NCI-H1048 (cell line): ENCODE measurements at places on chromosomes 1 and 21.

- no peak for DNase-seq
Measured at GRCh38 chr1:87549738-87550137, 221.1 kb downstream of the LMO4 start.

- DNase-seq = no peak
Measured at GRCh38 chr1:64967381-64967780, 1.0 kb upstream of the JAK1 start.

- no peak for DNase-seq
Measured at GRCh38 chr1:115257591-115257990, 80.5 kb downstream of the NGF start.

DNA sequence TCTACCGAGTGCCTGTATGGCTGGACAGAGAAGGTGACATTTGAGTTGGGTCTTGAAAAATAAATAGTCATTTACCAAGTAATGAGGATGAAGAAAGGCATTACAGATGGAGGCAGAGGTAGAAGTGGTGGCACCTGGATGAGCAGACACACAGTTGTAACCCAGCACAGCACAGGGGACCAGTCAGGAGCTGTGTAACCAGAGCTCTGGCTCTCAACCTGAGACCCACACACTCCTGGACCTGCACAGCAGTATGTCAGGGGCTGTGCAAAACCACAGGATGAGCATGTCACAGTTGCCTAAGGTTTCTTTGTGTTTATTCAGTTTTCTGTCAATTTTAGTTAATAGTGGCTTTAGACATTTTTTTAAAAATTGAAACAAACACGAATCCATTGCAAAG lies 11.3 kb upstream of the MCOLN3 start:
- no peak for DNase-seq

DNA sequence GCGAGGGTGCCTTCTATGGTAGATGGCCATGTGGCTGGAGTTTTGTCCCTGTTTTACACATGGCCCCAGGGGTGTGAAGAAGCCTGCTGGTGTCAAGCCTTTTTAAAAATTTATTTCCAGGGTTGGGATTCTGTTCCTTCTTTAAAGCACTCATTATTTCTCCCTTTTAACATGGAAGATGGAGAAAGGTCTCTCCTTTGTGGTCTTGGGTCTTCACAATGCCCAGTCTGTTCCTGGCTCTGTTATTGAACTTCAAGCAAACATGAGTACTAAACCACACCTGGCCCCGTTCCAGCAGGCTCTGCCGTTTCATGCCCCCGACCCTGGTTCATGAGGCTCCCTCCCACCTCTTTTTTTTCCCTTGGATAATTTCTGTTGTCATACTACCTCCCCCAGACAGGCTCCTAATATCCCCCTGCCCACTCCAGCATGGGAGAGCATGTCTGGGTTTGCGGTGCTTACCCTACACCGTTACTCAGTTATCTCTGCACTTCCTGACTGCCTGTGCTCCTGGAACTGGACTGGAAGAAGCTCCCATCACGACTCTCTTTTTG lies 121.2 kb upstream of the KIAA0040 start:
- DNase-seq = no peak

DNA sequence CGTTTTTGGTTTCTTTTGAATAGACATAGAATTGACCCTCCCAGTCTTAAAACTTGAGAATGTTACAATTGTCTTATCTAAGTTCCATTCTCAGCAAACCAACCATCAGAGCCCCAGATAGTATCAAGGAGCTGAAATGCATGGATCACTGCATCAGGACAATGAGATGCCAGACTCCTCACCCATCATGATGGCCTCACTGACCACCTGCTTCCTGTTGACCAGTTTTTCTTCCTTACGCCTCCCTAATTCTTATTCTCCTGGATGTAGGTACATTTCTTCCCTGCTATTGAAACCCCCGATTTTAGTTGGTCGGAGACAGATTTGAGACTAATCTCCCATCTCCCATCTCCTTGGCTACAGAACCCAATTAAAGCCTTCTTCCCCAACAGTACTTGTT lies 17.7 kb downstream of the MATN1 start:
- no peak for DNase-seq

DNA sequence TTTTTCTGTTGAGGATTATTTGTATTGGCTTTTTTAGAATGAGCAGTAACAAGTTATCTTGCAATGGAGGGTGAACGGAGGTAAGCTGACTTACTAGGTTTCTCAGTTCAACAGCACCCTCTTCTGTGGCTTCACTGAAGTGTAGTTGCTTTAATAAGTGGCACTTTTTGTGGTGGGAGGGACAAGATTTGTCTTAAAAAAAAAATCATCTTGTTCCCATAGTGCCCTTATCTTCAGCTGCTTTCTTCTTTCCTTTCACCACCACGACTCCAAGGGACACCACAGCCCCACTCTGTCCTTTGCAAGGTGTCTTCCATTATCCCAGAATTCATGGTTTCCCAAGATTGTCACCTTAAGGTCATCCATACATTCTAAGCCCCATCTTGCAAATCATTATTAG lies 92.9 kb downstream of the PIGK start:
- peak; percentile 43 for DNase-seq

DNA sequence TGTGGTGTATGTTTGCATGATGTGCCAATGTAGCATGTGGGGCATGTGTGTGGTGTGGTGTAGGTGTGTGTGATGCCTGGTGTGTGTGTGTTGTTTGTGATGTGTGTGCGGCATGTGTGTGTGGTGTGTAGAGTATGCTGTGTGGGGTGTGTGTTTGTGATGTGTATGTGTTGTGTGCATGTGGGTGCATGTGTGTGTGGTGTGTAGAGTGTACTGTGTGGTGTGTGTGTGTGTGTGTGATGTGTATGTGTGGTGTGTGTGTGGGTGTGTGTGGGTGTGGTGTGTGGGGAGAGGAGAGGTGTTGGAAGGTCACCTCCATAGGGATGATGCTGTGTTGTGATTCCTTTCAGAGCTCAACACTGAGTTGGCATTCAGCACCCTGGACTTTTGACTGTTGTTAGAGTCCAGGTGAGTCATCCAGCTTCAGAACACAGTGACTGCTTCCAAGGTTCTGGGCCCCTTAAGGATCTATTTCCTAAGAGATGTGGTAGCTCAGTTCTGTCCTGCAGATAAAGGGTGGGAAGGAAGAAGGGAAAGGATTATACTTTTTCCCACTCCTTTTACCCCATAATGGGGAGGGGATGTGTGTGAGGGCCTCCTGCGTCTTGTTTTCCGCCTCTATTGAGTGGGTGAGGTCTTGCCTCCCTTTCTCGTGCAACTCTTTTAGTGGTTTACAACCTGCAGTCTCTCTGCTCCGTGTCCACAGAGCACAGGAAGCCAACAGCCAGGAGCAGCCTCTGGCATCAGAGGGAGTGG lies 47.6 kb downstream of the RHOU start:
- no peak for DNase-seq

- no peak for DNase-seq
Measured at GRCh38 chr1:56065729-56066128, 513.6 kb downstream of the PLPP3 start.

DNA sequence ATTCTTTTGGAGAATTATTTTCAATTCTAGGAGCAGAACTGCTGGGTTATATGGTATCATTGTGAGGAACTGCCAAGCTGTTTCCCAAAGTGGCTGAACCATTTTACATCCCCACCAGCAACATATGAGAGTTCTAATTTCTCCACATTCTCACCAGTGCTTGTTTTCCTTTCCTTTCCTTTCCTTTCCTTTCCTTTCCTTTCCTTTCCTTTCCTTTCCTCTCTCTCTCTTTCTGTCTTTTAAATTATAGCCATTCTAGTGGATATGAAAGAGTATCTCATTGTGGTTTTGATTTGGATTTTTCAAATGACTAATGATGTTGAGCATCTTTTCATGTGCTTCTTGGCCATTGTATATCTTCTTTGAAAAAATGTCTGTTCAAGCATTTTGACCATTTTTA lies 45.3 kb downstream of the RUNX3 start:
- DNase-seq = no peak

- DNase-seq = no peak
Measured at GRCh38 chr1:1073743-1074587, at the start of gene RNF223. TSS of gene RNF223 (minus strand) at chr1:1074306. CDS start at chr1:1072566, 1,740 bp downstream.

- no peak for DNase-seq
Measured at GRCh38 chr1:187689129-187689528, 860.4 kb downstream of the PLA2G4A start.

- no peak for DNase-seq
Measured at GRCh38 chr1:198543670-198544260, 3.3 kb upstream of the ATP6V1G3 start.

DNA sequence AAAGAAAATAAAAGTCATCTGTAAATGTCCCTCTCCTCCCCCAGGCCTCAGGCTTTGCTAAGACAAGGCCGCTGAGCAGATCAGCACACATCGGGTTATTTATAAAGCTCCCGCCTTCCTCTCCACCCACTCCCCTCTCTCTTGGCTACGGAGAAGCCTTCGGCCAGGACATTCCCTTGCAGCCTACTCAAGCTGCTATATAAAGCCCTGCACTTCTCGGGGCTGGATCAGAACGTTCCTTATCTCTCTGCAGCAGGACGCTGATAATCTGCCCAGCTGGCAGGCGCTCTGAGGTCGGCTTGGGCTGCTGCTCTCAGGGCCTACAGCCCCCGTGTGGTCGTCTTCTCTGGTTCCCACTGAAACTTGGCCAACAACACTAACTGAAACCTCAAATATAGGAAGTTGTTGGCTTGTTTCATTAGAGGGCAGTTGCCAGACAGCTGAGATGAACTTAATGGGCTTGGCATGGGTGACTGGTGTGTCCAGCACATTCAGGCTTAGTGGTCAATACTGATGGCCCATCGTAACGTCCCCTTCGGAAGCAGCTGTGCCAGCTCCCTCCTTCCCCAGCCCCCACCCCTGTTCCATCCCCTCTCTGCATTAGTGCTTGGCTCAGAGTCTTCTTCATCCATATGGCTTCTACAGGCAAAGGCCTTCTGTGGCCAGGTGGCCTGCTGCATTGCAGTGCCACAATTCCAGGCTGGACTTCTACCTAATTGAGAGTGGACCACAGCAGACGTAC lies 64.6 kb downstream of the IER5 start:
- no peak for DNase-seq

- no peak for DNase-seq
Measured at GRCh38 chr1:218705911-218706893, 361.1 kb downstream of the TGFB2 start.

GRCh38 chr21:28781602-28782276 lies 210.9 kb downstream of the LTN1 start:
- DNase-seq = no peak

- DNase-seq = no peak
Measured at GRCh38 chr1:111497592-111497991, 5.8 kb downstream of the ADORA3 start.

GRCh38 chr1:97516588-97516987 lies 404.2 kb downstream of the DPYD start:
- DNase-seq = no peak

DNA sequence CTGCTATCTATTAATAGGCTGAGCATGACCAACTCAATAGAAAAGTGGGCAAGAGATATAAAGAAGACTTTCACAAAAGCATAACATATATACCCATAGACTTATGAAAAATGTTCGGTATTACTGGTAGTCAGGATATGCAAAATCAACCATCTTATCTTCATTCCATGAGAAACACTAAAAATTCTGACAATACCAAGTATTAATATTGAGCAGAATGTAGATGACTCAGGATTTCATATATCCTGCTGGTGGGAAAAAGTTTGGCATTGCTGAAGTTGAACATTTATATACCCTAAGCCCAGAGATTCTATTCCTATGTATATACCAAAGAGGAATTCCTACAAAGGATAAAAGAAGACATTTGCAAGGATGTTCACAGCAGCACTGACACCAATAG lies 138.3 kb downstream of the CLEC20A start:
- no peak for DNase-seq

- no peak for DNase-seq
Measured at GRCh38 chr1:205514211-205515142, 10.0 kb downstream of the CDK18 start.

- no peak for DNase-seq
Measured at GRCh38 chr1:220527908-220528678, at the start of gene MARK1. TSS of gene MARK1 (plus strand) at chr1:220528136. CDS start at chr1:220528823, 687 bp downstream.

- DNase-seq = no peak
Measured at GRCh38 chr1:153292740-153293479, 19.8 kb downstream of the PGLYRP3 start.

DNA sequence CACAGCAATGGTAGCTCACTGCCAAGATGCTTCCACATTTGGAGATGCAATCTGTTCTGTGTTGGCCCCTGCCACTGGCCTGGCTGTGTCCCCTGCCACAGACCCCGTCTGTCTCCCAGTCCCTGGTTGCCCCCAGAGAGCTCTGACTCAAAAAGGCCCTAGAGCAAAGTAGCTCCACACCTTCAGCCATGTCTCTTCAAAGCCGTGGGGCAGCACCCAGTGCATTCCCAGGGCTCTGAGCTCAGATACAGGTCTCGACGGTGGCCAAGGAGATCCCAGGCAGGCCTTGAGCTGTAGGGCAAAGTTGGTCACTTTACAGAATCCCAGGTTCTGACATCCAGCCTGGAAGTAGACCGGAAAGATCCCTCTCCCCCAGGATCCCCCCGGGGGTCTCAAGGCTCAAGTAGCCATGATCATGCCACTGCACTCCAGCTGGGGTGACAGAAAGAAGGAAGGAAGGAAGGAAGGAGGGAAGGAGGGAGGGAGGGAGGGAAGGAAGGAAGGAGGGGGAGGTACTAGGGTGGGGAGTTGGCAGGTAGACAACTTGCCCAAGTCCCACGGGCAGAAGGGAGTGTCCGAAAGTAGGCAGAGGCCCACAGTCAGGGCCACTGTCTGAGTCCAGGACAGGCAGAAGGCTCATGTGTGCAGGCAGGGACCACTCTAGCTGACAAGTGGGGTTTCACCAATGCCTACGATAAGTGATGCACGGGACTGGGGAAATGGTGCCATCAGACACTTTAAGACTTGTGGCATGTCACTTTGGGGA lies 4.8 kb upstream of the ARF1 start:
- no peak for DNase-seq

DNA sequence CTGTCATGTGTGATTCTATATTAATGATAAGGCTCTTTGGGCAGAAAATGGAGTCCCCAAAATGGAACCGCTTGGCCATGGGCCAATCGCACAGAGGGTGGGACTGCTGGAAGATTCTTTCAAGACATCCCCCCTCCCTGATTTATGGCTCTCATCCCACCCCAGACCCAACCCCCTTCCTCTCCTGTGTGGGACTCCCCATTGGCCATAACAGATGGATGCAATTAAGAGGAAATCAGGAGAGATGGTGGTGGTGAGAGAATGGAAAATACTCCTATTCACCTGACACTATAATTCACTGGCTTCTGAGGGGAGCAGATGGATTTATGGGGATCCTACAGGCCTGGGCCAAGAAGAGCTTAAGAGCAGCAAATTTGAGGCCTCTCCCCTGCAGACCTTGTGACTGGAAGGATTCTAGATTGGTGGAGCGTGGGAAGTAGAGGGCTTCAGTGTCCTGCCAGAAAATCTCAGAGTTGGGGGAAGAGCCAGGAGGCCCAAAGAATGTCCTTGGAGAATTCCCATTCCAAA lies 1.7 kb downstream of the IGFN1 start:
- no peak for DNase-seq

- DNase-seq = no peak
Measured at GRCh38 chr1:245255783-245256182, 101.0 kb downstream of the KIF26B start.

DNA sequence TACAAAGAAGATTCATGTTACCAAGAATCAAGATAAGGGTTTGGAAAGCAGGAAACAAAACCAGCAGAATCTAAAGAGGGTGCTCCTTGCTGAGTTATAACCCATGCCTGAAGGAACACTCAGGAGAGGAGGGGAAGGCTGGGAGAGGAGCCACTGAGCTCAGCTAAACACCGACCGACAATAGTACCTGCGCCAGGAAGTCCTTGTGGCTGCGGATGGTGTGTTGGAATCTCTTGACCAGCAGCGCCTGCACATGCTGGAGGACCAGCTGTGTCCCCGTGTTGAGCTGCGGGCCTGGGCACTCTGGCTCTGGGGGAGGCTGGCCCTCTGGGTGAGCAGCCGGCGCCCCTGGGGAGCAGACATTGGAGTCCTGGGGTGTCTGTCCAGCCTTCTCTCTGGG lies 89.4 kb downstream of the ABCA4 start:
- no peak for DNase-seq

GRCh38 chr21:18350216-18350615 lies 53.4 kb downstream of the TMPRSS15 start:
- DNase-seq = no peak
